NCI-H1694 treated with DMSO at 0.1 percent for 48 hours (cell line): ENCODE measurements at places on chromosomes 13 and 19.

DNA sequence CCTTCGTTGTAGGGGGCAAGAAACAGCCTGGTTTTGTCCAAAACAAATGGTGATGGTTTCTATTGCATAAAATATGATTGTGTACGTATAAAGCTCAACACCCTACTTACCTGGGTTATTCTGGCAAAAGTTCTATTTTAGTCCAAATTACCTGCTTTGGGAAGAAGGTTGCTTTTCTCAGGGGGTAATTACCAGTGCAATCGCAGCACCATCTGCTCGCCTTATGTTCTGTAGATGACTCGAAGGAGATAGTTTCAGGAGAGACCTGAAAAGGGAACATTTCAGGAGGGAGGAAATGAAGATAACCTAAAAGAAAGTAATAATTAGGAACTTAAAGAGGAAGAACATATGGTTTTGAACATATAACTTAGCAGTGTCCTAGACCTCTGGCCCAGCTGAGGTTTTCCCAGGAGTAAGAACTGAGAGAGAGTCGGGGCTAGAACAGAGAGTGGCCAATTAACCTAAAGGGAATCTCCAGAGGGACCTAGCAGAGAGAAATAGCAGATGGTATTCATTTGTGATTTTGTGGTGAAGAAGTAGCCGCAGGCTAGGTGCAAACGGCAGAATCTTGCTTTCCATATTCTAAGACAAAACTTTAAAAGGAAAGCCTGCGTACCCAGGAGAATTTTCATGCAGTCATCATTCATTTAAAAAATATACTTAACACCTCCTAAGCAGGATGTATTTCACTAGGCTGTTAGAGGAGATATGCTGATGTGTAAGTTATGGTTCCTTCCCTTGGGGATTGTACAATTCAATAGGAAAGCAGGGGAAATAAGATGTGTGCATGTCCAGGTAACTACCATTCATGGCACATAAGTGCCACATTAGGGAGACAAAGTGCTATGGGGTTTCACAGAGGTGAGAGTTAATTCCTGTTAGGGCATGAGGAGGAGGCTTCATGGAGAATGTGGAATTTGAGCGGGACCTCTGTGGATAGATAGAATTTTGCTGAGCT is 113.0 kb upstream of the SLC10A2 start:
- DNase-seq = peak; percentile 78

- DNase-seq = no peak
Observed at GRCh38 chr19:4709440-4710280, 14.0 kb downstream of the DPP9 start.

DNA sequence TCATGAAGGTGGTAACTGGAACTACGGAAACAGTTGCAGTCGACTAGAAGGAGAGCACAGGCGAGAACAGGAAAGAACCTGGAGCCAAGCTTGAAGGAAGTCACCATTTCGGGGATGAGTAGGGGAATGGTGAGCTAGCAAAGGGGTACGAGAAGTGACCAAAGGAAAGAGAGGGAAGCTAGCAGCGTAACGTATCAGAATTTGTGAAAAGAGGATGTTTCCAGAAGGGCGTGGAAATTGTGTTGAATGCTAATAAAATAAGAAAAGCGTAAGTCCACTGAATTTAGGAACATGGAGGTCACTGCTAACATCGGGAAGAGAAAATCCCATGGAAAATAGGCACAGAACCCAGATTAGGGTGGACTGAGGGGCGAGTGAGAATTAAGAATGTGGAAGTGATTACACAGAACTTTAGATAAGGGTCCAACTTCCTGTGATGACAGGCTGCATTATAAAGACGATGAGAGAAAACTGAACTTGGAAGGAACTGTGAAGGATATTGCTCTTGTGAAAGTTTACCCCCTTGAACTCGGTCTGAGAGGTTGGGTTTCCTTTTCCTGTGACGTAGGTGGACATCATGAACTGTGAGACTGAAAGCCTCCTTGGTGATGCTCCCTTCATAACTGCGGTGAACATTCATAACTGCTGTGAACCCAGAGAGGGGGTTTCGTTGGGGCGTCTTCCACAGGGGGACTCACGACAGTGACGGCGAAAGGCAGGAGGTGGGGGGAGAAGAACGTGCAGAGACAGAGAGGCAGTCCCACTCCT is 2.0 kb upstream of the FFAR2 start:
- DNase-seq = no peak

DNA sequence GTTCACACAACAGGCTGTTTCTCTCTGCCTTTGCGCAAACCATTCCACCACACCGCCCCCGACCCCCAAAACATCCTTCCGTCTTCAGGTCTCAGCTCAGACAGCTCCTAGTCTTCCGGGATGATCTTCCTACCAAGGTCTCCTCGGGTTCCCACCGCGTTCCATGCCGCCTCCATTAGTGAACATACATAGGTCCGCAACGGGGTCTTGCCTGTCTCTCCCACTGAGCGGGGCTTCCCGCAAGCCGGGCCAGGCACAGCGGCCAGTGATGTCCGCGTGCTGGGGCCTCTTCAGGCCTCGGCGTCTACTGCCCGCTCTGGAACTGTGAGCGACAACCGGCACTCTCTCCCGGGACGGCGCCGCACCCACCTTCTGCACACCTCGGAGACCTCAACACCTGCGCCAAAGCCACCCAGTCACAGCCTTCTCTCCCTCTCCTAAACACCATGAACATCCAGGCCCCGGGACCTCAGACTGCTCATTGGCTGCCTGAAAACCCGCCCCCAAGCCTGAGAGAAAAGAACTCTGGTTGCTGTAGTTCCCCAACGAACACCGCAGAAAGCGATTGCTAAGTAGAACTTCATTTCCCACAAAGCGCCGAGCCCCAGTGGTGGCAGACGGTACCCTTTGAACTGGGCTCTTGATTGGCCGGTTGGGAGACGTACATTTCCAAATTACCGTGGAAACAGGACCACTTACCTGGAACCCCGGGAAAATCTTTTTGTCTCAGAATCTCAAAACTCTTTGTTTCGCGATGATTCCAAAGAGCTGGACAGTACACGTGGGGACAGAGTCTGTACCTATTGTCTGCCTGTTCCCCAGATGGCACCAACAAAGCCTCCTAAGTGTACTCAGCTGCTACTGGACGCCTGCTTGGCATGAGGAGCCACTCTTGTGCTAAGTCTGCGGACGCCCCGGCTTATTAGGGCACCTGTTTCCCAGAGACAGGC is 9.5 kb downstream of the DYRK1B start:
- peak; percentile 95 for DNase-seq

DNA sequence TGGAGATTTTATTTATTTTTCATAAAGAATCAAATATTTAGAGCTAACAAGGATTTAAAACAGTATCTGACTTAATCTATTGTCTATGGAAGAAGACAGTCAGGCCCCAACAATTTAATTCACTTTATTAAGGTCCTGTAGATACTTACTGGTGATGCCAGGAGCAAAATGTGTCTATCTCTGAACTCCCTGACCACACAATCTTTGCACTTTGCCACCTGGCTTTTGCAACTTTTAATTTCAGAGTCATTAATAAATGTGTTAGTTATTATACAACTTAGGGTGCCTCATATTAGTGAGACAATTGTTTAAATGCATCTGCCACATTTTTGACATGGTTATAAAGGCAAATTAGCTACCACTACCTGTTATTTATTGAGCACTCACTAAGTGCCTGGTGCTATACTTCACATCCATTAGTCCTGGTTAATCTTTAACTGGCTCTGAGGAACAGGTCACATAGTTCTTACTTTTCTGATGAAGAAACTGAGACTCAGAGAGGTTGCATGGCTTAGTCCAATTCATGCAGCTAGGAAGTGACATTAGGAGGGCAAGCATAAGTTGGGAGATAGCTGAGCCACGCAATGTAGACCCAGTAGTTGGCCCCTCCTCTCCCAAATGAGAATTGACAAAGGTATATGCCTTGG is 297.9 kb downstream of the DCT start:
- no peak for DNase-seq
